ENCODE measurements at places on chromosomes 7 and 10.

GRCh38 chr7:521221-522070, 1.8 kb upstream of the PDGFA start:
- no peak for DNase-seq

DNA sequence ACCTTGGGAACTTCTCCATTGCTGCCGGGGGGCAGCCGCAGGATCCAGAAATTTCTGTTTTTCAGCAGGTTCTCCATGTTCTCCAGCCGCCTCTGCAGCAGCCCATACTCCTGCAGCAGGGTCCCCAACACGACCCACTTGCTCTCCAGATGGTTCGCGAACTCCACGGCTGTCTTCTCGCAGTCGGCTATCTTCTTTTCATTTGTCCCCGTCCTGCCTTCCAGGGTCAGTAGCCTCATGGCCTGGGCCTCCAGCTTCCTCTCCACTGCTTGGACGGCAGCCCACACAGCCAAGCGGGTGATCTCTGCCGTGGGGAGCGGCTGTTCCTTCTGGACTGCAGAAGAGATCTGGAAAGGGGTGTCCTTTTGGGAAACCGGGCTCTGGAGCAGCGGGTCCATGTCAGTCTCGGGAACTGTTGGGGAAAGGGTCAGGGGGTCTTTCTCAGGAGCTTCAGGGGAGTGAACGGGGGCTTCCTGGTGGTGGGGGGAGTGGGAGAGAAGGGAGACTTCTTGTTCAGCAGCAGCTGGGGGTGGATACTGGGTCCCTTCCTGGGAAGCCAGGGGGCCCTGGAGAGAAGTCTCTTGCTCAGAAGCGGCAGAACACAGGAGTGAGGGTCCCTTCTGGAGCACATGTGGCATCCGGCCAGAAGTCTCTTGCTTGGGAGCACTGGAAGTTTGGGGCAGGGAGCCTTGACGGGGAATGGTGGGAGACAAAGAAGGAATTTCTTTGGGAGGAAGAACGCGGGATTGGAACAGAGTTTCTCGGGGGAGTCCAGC, 5.5 kb downstream of the ZNF777 start:
- DNase-seq, result no peak

DNA sequence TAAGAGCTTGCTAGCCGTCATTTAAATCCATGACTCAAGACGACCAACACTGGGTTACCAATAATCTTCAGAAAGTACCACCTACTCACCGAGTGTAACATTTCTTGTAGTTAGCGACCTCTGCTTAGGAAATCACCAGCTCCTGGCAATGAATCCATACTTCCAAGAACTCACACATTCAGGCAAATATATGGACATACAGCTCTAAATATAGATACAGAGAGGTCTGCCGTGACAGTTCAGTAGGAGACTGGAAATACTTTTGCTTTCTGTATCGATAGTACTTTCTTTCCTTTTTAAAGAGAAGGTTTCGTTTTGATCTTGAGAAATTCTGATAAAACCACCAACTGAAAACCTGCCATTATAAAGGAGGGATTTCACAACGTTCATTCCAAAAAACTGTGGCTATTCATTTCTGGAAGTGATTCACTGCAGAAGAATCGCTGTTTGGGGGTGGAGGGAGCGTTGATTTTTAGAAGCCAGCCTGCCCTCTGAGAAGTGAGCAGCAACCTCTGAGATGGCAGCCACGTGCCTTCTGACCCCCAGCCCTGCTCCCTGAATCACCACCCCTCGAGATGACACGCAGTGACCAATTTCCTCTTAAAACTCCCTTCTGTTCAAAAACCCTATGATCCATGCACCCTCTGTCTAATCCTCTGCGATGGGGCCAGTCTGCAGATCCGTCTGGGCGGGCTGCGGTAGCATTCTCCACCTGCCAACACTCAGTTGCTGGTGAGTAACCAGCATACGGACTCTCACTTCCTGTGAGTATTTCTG, 179.0 kb upstream of the KLF14 start:
- peak; percentile 63 for DNase-seq

DNA sequence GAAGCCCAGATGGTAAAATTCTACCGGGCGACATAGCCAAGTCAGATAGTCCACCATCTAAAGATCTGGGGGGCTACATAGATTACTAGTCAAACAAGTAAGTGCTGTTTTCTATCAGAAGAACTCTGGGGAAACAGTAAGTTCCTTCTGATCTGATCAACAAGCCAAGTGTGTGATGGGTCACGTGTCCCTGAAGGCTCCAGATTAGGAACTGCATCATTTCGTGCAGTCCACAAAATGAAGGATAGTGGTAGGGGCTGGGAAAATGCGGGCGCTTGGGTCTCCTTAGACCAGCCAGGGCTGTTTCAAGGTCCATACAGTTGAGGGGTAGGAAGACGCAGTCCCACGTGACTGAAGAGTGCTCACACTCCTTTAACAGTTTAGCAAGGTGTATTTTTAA, 1.8 kb upstream of the CHN2 start:
- DNase-seq, result no peak

DNA sequence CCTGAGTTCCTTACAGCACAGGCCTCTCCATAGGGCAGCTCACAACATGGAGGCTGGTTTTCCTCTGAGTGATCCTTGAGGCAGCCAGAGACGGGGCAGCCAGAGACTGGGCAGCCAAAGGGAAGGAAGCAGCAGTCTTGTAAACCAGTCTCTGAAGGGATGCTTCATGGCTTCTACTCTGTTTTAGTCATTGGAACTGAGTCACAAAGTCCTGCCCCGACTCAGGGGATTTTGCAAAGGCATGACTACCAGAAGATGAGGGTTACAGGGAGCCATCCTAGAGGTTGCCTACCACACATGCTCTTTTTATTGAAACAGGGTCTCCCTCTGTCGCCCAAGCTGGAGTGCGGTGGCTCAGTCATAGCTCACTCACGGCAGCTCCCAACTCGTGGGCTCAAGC, 44.4 kb upstream of the COMMD3 start:
- DNase-seq, result no peak

GRCh38 chr7:121081327-121081936, 92.9 kb downstream of the CPED1 start:
- no peak for DNase-seq

- no peak for DNase-seq
Measured at GRCh38 chr7:100017875-100018274, 2.5 kb downstream of the ZKSCAN1 start.

DNA sequence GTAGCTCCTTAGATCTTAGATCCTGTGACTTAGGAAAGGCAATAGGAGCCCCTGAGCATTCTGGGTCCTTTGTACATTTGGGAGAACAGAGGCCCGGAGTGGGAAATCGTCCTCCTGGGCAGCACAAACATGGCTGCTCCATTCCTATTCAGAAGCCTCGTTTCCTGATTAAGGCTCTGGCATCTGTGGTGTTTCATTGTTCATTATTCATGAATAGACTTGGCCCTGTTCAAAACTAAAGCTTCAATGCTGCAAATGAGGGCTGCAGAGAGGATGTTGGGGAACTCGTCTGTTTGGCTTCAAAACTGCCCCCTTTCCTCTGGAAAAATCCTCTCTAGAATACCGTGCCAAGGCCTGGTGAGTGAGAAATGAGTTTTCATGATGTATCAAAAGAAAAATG, 3.4 kb upstream of the HTRA1 start:
- DNase-seq, result no peak

- DNase-seq, result no peak
Measured at GRCh38 chr7:28815369-28815927, 142.7 kb downstream of the TRIL start.

DNA sequence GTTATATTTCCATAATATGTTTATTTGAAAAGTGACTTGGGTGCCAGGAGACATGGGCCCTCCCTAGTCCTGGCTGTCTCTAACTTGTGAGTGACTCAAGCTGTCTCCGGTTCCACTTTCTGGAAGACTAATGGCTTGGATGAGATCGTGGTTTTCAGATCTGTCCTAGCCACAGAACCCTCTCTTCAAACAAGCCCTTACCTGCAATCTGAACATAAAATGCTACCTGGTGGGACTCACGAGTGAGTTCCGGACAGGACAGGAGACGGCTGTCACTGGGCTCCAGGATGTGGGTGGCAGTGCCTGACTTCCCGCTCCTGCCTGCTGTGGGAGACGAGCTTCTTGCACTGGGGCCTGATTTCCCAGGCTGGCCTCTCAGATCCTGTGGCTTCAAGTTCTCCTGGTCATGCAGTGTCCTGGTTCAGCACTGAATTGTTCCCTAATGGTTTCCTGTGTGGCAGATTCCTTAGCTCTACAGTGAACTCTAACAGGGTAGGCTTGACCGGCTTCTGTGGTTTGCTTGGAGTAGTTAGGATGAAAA, 26.0 kb upstream of the PFKFB3 start:
- DNase-seq, result no peak

GRCh38 chr7:111823826-111824225, 261.5 kb upstream of the IMMP2L start:
- no peak for DNase-seq
